ENCODE measurements at places on chromosomes 6 and 20.

GRCh38 chr6:51753635-51754034 is 333.8 kb downstream of the PKHD1 start:
- no peak for DNase-seq

DNA sequence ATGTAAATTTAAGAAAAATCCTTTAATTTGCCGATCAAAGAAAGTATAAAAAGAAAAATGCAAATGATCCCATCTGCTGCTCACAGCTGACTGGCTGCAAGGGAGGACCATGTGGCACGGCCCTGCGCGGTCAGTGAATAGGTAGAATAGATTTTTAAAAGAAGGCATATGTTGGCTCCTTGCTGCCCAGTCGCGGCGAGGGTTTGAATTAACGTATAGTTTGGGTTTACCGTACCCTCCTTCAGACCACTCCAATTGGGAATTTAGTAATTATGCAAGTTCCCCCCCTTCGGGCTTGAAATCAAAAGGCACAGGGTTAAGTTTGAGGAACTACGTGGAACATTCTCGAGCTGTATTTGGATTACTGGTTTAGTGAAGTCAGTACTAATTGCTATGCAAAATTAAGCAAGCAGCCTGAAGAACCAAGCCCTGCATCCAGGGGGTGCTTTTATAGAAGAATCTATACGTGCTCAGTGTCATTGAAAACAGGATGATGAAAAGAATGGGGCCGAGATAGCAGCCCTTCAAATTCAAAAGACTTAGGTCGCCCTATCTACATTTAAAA is 1.1 kb upstream of the BEND3 start:
- DNase-seq: no peak

DNA sequence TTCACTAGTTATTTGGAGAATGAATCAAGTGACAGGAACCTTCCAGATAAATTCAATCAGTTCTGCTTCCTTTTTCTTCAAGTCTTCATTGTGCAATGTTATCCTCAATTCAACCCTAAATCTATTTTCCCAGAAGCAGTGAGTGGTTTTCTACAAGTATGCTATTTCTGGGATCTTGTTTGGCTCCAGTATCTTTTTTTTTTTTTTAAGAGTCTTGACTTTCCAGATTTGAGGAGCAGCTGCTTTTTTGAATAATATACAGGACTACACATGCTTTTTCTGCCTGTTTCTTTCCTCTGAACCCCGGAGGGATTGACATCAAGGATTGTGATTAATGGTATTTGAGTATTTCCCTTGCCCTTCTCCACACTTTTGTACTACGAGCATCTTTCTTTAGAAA is 339.2 kb upstream of the JAG1 start:
- DNase-seq: no peak

- DNase-seq: no peak
Observed at GRCh38 chr6:89360415-89360999, 8.0 kb upstream of the UBE2J1 start.

- DNase-seq: no peak
Observed at GRCh38 chr6:45289751-45290514, 38.2 kb upstream of the RUNX2 start.

DNA sequence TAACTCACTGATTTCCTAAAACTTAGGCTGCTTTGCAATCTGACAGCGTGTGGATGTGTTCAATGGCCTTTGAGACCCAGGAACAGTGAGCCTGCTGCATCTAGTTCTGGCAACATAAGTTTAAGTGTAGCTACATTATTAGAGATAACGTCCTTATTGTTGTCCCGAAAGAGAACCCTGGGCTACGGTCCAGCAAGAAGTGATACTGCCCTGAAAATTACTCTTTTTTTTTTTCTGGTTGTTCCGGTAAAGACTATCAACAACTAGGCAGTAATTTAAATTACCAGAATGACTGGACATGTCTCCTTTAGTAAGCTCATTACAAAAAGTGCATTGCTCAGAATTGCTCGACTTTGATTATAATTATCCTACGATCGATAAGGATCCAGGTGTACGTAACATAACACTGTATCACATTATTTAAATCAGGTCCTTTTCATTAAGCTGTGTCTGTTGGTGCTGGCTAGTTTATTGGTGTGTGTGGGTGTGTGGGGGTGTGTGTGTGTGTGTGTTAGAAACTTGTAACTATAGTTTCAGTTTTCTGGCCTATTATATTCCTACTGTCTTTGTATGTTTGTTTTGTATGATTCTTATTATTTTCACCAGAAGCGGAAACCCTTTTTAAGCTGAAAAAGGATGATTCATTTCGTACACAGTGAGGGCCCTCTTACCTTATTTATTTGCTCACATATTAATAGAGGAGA is 3.0 kb downstream of the TSHZ2 start:
- no peak for DNase-seq

DNA sequence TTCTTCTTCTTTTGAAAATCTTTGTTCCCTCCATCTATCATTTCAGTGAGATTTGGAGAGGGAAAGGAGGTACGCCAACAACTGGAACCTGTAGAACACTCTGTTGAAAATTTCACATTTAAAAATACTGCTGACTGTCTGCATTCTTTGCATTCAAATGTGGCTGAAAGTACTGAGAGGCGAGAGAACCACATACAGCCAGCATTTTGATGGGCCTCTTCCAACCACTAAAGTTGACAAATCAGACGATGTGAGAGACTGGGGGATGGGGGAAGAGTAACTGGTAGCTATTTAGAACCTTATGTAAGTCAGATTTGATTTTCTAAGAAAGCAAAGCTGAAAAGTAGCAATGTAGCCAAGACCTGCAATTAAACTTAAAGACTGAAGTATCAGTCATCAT is 77.5 kb downstream of the FKBP5 start:
- DNase-seq: no peak

DNA sequence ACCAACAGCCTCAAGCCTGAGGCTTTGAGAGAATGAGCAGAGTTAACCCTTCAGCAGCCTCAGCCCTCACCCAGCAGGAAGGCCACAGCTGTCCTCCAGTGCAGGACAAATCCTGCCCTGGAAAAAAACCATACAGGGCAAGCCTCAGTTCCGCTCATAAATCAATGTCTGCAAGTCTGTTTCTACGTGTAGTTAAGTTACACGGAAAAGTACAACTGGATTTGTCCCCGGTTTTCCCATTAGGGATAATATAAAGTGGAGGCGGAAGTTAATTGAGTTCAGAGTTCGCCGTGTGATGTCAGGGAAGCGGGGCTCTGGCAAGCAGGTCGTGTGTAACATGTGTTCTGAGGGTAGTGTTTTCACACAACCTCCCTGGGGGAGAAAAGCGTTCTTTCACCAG is 44.2 kb upstream of the EYA2 start:
- DNase-seq: no peak

- no peak for DNase-seq
Observed at GRCh38 chr6:163965426-163966348, 551.2 kb downstream of the QKI start.
